ENCODE measurements at places on chromosomes 6 and 20. TPM values are rescaled to one million over a fixed set of nuclear protein-coding genes. Genes with fewer than 3 reads are reported as not detected.

Gene METTL24
- total RNA-seq: not detected

Gene C6orf89
- total RNA-seq: 54.6 TPM

Gene TMEM217
- 6.8 TPM for total RNA-seq

Gene CTAGE9
- not detected for total RNA-seq

Gene NR2E1
- total RNA-seq: not detected

Gene MOCS3
- total RNA-seq: 4.2 TPM

Gene ESR1
- 1.3 TPM for total RNA-seq

- no peaks in the 10 kb centered on the region for H3K4me1 ChIP-seq
- DNase-seq: no peak
- H3K27me3 ChIP-seq: no peaks in the 10 kb centered on the region
- no peak overlapping the region for H3K4me3 ChIP-seq
Observed at GRCh38 chr6:80465513-80465912, 359.0 kb downstream of the BCKDHB start.

GRCh38 chr6:110342759-110343158 is 15.4 kb downstream of the METTL24 start:
- DNase-seq: no peak
- H3K27ac ChIP-seq: no peak overlapping the region
- H3K27me3 ChIP-seq: peaks cover 7% of the 10 kb centered on the region
- H3K4me1 ChIP-seq: no peaks in the 10 kb centered on the region
- no peak overlapping the region for H3K4me3 ChIP-seq
- no peaks in the 10 kb centered on the region for H3K36me3 ChIP-seq

DNA sequence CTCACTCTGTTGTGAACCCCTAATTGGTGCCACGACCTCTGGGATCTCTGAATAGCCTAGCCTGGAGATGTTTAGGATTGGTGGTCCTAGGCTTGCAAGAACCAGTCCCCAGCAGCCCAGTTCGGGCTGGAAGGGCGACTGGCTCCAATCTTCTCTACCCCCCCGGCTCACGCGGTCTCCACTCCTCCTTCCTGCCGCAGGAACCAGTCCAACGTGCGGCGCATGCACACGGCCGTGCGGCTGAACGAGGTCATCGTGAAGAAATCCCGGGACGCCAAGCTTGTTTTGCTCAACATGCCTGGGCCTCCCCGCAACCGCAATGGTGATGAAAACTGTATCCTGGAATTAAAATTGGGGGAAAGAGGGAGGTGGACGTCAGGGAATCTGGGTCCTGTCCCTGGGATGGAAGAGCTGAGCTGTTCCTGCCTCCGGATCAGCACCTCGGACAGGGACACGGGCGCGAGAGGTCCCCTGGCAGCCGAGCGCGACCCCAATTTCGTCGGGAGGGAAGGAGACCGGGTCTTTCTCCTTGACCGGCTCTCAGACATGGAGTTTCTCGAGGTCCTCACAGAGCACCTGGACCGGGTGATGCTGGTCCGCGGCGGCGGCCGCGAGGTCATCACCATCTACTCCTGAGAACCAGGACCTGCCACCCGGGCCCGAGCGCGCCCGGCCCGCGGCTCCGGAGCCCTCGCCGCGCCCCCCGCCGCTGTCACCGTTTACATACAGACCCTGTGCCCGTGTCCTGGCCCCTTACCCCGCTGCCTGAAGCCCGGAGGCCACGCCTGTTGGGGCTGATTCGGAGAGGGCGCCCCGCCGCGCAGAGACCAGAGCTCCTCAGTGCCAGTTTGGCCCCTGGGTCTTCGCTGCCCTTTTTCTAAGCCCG is 28.2 kb downstream of the SLC12A5 start:
- no peak overlapping the region for H3K27ac ChIP-seq
- H3K36me3 ChIP-seq: peaks cover 4% of the 10 kb centered on the region
- H3K4me3 ChIP-seq: no peak overlapping the region
- peaks cover 39% of the 10 kb centered on the region for H3K27me3 ChIP-seq
- peak; percentile 12 for DNase-seq
- H3K4me1 ChIP-seq: peaks cover 31% of the 10 kb centered on the region

DNA sequence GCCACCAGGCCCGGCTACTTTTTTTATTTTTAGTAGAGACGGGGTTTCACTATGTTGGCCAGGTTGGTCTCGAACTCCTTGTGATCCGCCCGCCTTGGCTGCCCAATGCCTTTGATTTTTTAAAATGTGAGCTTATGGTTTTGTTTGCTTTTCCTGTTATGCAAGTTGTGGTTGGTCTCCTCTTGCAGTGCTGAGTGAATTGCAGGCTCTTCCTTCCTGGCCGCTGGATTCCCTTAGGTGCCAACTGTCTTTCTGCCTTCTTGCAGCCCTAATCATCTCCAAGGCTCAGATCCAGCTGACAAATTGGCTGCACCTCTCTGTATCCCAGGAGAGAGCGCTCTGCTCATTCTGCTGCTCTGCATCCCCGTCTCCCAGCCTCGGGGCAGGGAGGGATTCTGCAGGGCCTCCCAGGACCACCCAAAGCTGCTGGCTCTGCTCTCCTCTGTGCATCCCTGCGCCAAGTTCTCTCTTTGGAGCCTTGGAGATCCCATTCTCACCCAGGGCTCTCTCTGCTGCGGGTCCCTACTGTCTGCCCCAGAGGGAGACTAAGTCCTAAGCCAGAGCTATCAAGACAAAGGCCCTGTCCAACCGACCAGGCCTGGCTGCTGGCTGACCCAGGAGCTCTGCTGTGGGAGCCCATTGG is 14.1 kb upstream of the EMILIN3 start:
- no peak overlapping the region for H3K4me3 ChIP-seq
- peaks cover 24% of the 10 kb centered on the region for H3K27me3 ChIP-seq
- H3K36me3 ChIP-seq: no peaks in the 10 kb centered on the region
- DNase-seq: no peak
- no peaks in the 10 kb centered on the region for H3K4me1 ChIP-seq

GRCh38 chr6:32076321-32076809 is 32.8 kb downstream of the TNXB start:
- no peak for DNase-seq
- H3K27ac ChIP-seq: no peak overlapping the region
- no peaks in the 10 kb centered on the region for H3K36me3 ChIP-seq
- peaks cover 9% of the 10 kb centered on the region for H3K27me3 ChIP-seq
- no peaks in the 10 kb centered on the region for H3K4me1 ChIP-seq

DNA sequence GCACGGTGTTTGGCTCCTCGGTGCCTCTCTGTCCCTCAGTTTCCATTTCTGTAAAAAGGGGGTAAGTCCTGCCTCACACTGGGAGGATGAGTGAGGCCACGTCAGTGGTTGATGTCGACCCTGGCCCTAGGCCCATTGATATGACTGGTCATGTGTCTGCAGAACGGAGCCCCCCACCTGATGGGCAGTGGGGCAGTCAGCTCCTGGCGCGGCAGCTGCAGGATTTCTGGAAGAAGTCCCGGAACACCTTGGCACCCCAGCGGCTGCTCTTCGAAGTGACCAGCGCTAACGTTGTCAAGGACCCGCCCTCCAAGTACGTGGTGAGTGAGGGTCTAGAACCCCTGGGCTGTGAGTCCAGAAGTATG is 1.2 kb downstream of the SNX21 start:
- DNase-seq: no peak
- peaks cover 10% of the 10 kb centered on the region for H3K4me1 ChIP-seq
- no peak overlapping the region for H3K27ac ChIP-seq
- no peaks in the 10 kb centered on the region for H3K36me3 ChIP-seq

- no peak overlapping the region for H3K4me3 ChIP-seq
- no peaks in the 10 kb centered on the region for H3K36me3 ChIP-seq
- H3K27ac ChIP-seq: no peak overlapping the region
- H3K27me3 ChIP-seq: peaks cover 56% of the 10 kb centered on the region
- no peak for DNase-seq
Observed at GRCh38 chr20:46897328-46897880, 2.8 kb downstream of the EYA2 start.

DNA sequence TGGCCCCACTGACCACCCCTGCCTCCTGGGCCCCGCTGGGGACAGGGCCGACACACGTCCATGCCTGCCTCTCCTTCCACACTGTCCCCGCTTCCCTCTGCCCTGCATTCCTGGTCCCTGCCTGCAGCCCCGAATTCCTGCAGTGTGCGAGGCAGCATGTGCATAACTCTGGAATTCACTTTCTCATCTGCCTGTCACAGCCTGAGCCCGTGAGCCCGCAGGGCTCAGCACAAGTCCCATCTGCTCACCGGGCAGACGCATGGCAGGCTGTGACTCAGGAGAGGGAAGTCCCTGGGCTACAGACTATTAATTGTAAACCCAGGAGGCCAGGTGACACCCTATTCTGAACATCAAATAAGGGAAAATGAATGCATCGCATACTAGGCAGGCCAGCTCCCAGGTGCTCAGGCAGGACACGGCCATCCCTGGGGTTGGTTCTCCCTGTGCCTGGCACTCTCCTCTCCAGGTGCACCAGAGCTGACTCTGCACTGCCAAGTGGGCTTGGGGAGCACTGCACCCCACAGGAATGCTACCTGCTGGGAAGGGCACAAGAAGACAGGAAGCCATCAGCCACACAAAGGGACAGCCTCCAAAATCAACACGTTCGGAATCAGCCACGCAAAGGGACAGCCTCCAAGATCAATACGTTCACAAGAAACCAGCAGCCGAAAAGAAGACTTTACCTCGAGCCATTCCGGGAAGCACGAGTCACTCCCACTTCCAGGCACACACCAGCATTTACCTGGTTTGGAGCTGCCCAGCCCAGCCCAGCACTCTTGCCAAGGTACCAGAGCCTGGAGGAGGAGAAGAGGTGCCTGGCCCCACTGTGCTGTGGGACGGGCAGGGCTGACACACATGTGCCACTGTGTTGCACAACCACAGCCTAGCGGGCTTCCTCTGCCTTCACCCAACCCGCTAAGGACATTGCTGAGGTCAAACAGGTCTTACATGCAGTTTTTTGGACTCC is 65.9 kb downstream of the DLL1 start:
- DNase-seq: no peak
- H3K4me3 ChIP-seq: no peak overlapping the region
- no peaks in the 10 kb centered on the region for H3K36me3 ChIP-seq
- H3K27me3 ChIP-seq: no peaks in the 10 kb centered on the region
- peaks cover 9% of the 10 kb centered on the region for H3K4me1 ChIP-seq
- no peak overlapping the region for H3K27ac ChIP-seq

DNA sequence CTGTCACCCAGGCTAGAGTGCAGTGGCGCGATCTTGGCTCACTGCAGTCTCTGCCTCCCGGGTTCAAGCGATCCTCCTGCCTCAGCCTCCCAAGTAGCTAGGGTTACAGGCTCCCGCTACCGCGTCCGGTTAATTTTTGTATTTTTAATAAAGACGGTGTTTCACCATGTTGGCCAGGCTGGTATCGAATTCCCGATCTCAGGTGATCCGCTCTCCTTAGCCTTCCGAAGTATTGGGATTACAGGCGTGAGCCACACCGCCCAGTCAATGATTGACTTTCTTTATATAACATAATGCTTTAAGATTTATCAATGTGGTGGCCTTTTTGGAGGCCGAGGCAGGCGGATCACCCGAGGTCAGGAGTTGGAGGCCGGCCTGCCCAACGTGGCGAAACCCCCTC is 7.8 kb upstream of the ABT1 start:
- no peaks in the 10 kb centered on the region for H3K36me3 ChIP-seq
- no peak overlapping the region for H3K4me3 ChIP-seq
- no peak overlapping the region for H3K27ac ChIP-seq
- H3K27me3 ChIP-seq: peaks cover 32% of the 10 kb centered on the region
- peaks cover 5% of the 10 kb centered on the region for H3K4me1 ChIP-seq

GRCh38 chr6:43740321-43740960 is 29.6 kb upstream of the VEGFA start:
- no peak overlapping the region for H3K4me3 ChIP-seq
- H3K36me3 ChIP-seq: no peaks in the 10 kb centered on the region
- H3K27me3 ChIP-seq: no peaks in the 10 kb centered on the region
- no peaks in the 10 kb centered on the region for H3K4me1 ChIP-seq
- no peak overlapping the region for H3K27ac ChIP-seq

- DNase-seq: no peak
- no peak overlapping the region for H3K4me3 ChIP-seq
- peaks cover 10% of the 10 kb centered on the region for H3K27me3 ChIP-seq
- no peak overlapping the region for H3K27ac ChIP-seq
- H3K4me1 ChIP-seq: no peaks in the 10 kb centered on the region
Observed at GRCh38 chr20:19922716-19923115, 94.4 kb upstream of the NAA20 start.

- H3K4me1 ChIP-seq: peaks cover 9% of the 10 kb centered on the region
- no peak overlapping the region for H3K27ac ChIP-seq
- no peak for DNase-seq
- H3K4me3 ChIP-seq: peak overlapping the region; percentile 18
- H3K36me3 ChIP-seq: no peaks in the 10 kb centered on the region
Observed at GRCh38 chr20:21707999-21708737, 2.7 kb downstream of the PAX1 start.

GRCh38 chr6:32178547-32179440 is 589 bp downstream of the RNF5 start:
- peak overlapping the region; percentile 98 for H3K4me3 ChIP-seq
- H3K36me3 ChIP-seq: peaks cover 13% of the 10 kb centered on the region
- H3K27me3 ChIP-seq: no peaks in the 10 kb centered on the region
- no peak for DNase-seq
- peaks cover 73% of the 10 kb centered on the region for H3K4me1 ChIP-seq

DNA sequence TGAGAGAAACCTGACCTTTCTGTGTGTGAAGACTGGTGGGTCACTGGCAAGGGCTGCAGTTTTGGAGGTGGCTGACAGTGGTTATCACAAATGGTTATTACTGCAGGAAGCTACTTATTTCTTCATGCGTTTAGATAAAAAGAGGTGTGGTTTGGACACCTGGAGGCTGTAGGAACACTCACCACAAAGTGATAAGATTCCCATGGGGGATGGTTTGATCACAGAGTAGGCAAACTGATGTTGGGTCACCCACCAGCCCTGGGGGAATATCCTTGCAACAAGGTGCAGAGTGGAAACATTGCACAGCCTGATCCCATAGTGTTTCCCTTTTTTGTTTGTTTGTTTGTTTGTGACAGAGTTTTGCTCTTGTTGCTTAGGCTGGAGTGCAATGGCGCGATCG is 33.9 kb upstream of the RNGTT start:
- no peak overlapping the region for H3K27ac ChIP-seq
- no peaks in the 10 kb centered on the region for H3K4me1 ChIP-seq
- no peak for DNase-seq
- no peak overlapping the region for H3K4me3 ChIP-seq
- no peaks in the 10 kb centered on the region for H3K36me3 ChIP-seq

GRCh38 chr20:50724851-50725723 is 6.3 kb upstream of the PARD6B start:
- no peaks in the 10 kb centered on the region for H3K36me3 ChIP-seq
- H3K4me3 ChIP-seq: no peak overlapping the region
- peaks cover 17% of the 10 kb centered on the region for H3K4me1 ChIP-seq
- no peaks in the 10 kb centered on the region for H3K27me3 ChIP-seq

DNA sequence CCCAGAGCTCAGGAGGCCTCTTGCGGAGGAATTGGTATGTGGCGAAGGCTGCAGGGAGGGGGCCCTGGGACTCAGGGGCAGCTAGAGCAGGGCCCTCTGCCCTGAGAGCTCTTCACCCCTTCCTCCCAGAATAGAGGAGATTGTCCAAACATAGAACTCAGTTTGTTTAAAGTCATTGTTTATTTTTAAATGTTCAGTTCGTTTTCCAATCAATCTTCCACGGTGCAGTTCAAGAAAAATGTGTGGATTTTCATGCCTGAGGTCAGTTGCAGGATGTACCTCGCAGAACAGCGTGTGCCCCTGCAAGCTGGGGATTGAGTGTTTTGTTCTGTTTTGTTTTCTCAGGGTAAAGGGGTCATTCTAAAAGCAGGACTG is 37.2 kb downstream of the MGME1 start:
- H3K27me3 ChIP-seq: no peaks in the 10 kb centered on the region
- H3K4me1 ChIP-seq: no peaks in the 10 kb centered on the region
- no peak overlapping the region for H3K4me3 ChIP-seq
- H3K27ac ChIP-seq: no peak overlapping the region

GRCh38 chr20:25076731-25077609 is 5.0 kb downstream of the VSX1 start:
- DNase-seq: peak; percentile 37
- peaks cover 60% of the 10 kb centered on the region for H3K27me3 ChIP-seq
- H3K4me3 ChIP-seq: peak overlapping the region; percentile 70
